Left hindlimb (tissue), 1 donor: ENCODE measurements at places on chromosomes 1 and 21.
A peak's percentile ranks its signal among the peaks of the same experiment; 100 is the strongest.

- DNase-seq, result no peak
Observed at GRCh38 chr1:230186003-230186863, 119.2 kb downstream of the GALNT2 start.

DNA sequence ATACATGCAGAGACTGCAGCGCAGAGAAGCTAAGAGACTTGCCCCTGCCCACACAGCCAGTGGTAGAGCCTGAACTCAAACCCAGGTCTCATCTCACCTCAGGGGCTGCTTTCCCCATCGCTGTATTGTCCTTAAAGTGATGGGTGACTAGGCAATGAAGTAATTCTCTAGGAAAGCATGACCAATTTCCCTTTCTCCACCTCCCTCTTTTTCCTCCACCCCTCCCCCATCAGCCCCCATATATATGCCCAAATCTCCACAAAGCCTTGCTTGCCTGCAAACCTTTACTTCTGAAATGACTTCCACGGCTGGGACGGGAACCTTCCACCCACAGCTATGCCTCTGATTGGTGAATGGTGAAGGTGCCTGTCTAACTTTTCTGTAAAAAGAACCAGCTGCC lies at the start of gene IL24:
Gene IL24, plus strand, starts transcription at position 269 of the 400 bp plus-strand sequence. CDS start 390 bp downstream, outside the sequence.
- DNase-seq, result no peak

DNA sequence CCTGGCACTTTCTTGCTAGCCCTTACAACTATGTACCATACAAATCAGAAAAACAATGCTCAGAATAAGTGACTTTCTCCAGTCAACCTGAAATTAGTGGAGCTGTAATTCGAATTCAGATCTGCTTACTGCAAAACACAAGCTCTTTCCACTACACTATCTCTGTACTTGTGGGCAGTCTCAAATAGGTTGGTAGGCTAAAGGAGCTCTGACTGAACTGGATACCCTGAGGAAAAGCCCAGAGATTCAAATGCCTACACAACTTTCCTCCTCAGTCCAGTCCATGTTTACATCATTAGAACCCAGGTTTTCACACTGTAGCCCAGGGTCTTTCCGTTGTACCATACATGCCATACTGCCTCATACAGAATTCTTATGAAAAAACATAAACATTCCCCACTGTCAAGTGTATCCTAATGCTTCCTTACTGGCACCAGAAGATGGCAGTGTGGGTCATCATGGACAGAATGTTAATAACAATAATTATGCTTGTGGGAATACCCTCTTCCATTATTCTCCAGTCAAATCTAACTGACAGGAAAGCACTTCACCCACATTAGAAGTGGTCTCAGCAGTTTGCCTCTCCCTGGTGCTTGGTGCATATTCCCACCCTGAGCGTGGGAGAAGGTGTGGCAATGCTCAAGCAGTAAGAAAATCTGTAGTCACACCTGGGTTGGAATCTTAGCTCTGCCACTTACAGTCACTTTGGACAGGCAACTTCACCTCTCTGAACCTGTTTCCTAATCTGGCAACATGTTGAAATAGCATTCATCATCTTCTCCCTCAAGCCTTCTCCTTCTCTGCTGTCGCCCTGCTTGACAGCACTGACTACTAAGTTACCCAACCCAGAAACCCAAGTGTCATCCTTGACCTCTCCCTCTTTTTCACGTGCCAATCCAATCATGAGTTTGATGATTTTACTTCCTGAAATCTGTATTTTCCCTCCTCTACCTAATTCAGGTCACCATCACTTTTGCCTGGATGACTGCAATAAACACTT lies 14.4 kb upstream of the ZFYVE9 start:
- DNase-seq, result no peak

GRCh38 chr1:212488436-212489283 lies 55.9 kb downstream of the NENF start:
- peak; percentile 58 for DNase-seq

DNA sequence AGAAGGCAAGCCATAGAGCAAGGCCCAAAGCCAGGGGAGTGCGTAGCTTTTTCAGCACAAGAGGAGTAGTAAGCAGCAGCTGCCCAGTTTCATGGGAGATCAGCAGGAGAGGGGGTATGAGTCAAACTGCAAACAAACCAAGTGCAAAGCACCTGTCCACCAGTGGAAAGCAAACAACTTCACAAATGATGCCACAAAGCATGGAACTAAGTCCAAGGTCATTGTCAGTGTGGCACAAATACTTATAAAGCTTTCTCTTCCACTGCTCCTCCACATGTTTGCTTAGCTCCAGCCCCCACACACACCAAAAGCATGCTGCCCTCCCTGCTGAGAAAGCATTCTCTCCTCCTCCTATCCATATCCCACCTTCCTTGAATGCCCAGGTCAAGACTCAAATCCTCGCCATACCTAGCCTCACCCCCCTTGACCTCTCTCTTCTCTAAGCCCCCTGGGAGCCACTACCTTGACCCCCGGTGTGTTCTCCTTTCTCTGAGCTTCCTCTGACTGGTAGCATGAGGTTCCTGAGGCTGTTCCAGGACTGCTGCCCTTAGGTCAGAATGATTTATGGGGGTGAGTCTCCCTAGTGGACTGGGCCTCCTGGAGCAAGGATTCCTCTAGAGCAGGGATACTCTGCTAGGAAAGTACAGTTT lies 70.4 kb downstream of the DMAP1 start:
- DNase-seq, result no peak
